AML-193 (cell line): ENCODE measurements at places on chromosomes 11 and 22.
A peak's percentile ranks its signal among the peaks of the same experiment; 100 is the strongest.

DNA sequence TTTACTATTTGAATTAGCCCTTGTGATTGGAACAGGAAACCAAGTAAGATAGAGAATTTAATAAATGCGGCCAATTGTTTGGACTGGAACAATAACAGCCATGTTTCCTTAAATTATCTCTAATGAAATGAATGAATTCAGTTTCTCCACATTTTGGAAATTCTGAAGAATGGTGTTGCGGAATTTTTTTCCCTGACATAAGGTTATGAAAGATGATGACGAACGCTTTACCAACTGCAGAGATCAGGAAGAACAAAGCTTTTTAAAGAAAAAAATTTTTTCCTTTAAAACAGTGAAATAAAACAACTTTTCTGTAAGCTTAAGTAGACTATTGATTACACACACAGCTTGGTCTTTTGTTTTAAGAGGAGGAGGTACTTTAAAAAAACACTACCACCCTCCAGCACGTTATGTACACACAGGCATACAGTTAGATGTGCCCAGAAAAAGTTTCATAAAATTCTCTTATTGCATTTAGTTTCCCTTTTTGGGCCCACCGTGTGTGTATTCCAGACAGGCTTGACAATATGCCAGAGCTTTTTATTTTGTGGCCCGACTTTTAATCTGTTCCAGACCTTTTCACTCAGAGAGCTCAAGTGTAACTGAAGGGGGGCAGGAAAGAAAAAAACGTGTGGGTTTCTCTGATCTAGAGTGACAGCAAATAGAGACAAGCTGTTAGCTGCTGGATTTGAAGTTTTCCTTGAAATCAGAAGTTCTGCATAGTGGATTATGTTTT, 77.3 kb downstream of the YAP1 start:
- no peak for DNase-seq

DNA sequence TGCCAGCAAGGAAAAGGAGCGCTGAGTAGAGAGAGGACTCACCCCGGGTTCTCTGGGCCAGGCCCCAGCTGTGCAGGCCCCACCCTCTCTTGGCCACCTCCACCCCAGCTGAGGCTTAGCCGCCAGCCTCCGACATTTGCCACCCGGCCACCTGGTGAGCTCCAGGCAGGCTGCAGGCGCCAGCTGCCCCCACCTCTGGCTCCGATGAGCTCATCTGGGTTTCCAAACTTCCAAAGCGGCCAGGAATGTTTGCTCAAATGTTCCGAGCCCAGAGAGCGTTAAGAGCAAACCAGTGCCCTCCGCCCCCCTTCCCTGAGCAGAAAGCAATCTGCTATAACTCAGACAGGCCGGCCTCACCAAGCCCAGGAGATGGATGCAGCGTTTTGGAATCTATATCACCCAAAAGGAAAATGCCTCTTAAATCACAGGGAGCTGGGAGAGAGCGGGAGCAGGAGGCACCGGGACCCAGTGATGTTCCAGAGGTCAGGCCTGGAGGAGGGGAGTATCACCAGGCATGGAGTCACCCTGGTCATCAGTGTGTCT, 9.1 kb upstream of the MN1 start:
- DNase-seq = no peak

- peak; percentile 49 for DNase-seq
Measured at GRCh38 chr11:111524056-111524455, 9.5 kb downstream of the HOATZ start.

- DNase-seq = no peak
Measured at GRCh38 chr11:110525883-110526282, 96.1 kb downstream of the FDX1 start.

GRCh38 chr11:111733016-111733415, 33.2 kb downstream of the PPP2R1B start:
- no peak for DNase-seq
